ENCODE measurements at places on chromosomes 11 and 22.

GRCh38 chr11:20275987-20276965, 87.2 kb upstream of the HTATIP2 start:
- no peak for DNase-seq

DNA sequence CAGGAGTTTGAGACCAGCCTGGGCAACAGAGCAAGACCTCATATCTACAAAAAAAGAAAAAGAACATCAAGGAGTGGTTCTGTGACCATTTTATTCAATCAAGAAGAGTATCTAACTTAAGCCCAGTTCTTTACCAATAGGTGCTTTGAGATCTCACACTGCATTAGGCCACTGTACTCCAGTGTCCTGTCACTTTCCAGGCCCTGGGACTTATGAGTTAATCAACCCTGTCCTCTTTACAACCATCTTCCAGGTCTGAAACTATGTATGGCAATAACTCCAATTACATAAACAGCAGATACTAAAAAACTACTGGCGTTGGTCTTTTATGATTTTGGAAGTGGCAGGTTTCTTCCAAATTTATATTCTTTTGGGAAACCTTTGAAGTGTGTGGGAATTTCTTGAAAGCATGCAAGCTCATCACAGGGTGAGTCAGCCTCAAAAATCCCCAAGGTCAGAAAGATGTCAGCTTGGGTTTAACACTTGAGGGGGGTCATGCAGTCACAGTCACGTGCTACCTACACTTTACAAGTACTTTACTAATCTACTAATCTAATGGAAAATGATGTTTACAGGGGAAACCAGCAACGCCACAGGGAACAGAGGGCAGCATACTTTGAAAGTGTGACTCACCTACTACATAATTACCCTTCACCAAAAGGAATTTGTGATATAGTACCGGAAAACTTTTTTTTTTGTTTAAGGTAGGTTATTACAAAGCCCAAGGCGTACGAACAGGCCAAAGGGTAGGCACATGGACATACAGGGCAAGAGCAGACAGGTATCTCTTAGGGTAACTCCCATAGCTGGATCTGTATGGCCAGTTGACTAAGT, 15.6 kb downstream of the PISD start:
- DNase-seq = peak; percentile 97

DNA sequence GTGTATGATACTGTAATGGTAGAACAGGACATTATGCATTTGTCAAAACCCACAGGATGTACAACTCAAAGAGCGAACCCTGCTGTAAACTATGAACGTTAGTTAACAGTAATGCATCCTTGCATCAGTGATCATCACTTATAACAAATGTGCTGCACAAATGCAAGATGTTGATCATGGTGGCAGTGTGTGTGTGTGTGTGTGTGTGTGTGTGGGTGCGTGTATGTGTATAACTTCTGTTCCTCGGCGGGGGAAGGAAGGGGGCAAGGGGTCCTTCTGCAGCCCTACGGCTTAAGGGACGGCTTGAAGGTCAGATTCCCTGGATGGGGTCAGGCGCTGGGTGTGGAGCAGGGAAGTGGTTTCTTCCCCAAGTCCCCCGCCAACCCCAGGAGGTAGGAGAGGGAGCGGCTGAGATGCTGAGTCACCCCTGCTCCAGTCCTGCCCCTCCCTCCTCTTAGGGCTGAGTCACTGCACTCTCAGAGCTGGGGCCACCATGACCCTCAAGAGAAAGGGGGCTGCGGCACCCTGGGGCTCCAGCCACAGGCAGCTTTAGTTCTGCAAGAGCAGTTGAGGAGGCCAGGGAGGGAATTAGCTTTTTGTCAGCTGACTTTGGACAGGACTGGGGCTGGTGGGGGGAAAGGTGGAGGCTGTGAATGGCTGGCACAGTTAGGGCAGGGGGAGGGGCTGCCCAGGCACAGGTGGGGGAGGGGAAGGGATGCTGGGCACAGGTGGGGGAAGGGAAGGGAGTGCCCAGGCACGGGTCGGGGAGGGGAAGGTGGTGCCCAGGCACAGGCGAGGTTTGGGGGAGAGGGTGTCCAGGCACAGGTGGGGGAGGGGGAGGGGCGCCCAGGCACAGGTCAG, 8.8 kb upstream of the CTSD start:
- peak; percentile 98 for DNase-seq

- no peak for DNase-seq
These were observed 88.1 kb downstream of the PIWIL4 start for GRCh38 chr11:94655291-94655690.

GRCh38 chr22:30285176-30285845, 4.0 kb downstream of the CASTOR1 start:
- no peak for DNase-seq
